ENCODE measurements at places on chromosomes 11 and 22.

- no peak for DNase-seq
Measured at GRCh38 chr22:46047226-46047625, 70.3 kb upstream of the WNT7B start.

DNA sequence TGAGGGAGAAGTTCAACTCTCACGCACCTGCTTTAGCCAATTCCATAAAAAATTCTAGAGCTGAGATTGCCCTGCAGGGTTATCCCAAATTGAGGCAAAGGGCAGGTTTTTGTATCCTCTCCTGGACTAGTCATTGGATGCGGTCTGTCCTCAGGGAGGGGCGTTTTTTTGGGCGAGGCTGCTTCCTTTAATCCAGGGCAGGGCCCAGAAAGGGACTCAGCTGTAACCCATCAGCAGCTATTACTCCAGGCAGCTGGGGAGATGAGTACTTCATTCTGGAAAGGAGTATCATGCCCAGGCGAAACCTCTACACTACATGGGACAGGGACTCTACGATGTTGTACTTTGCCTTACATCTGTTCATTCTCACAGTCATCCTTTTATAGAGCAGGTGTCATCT is 103.3 kb downstream of the SCN3B start:
- no peak for DNase-seq

DNA sequence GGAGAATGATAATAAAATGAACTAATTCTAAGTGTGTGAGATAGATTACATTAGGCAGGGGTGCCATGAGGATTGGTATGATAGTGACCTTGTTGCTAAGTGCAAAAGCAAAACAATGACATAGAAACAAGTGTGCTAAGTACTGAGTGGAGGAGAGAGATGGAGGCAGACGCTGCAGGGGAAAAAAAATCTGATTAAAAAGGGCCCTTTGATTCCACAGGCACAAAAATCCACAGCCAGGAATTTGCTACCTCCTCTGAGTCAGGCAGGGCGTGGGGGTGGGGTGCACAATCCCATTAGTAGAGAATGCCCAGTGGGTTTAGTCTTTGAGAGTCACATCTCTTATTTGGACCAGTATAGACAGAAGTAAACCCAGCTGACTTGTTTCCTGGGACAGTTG is at the start of gene CNTF:
CNTF (plus strand) TSS at position 322 of the 400 bp plus-strand sequence. CDS start 88 bp downstream, outside the sequence.
- no peak for DNase-seq

DNA sequence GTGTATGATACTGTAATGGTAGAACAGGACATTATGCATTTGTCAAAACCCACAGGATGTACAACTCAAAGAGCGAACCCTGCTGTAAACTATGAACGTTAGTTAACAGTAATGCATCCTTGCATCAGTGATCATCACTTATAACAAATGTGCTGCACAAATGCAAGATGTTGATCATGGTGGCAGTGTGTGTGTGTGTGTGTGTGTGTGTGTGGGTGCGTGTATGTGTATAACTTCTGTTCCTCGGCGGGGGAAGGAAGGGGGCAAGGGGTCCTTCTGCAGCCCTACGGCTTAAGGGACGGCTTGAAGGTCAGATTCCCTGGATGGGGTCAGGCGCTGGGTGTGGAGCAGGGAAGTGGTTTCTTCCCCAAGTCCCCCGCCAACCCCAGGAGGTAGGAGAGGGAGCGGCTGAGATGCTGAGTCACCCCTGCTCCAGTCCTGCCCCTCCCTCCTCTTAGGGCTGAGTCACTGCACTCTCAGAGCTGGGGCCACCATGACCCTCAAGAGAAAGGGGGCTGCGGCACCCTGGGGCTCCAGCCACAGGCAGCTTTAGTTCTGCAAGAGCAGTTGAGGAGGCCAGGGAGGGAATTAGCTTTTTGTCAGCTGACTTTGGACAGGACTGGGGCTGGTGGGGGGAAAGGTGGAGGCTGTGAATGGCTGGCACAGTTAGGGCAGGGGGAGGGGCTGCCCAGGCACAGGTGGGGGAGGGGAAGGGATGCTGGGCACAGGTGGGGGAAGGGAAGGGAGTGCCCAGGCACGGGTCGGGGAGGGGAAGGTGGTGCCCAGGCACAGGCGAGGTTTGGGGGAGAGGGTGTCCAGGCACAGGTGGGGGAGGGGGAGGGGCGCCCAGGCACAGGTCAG is 8.8 kb upstream of the CTSD start:
- DNase-seq = no peak

- DNase-seq = no peak
Measured at GRCh38 chr11:86617502-86617901, 54.9 kb downstream of the ME3 start.

- DNase-seq = no peak
Measured at GRCh38 chr11:65221026-65221425, 39.3 kb downstream of the CAPN1 start.

DNA sequence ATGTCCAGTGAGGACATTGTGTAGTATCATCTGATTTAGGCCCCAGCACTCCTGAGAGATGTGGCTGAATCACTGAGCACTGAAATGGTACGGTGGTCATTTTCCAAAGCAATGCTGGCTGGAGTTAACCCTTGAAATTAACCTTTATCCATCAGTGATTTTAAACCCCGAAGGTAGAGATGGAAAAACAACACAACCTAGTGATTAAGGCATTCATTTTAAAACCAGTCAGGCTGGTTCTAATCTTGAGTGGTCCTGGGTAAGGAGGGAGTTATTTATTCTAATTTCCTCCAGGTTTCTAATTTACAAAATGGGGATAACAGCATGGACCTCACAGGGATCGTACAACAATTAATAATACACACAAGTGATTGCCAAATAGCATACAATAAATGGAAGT is 6.6 kb upstream of the CSNK2A3 start:
- DNase-seq = no peak

GRCh38 chr11:107860688-107861087 is 2.1 kb upstream of the SLC35F2 start:
- DNase-seq = no peak

DNA sequence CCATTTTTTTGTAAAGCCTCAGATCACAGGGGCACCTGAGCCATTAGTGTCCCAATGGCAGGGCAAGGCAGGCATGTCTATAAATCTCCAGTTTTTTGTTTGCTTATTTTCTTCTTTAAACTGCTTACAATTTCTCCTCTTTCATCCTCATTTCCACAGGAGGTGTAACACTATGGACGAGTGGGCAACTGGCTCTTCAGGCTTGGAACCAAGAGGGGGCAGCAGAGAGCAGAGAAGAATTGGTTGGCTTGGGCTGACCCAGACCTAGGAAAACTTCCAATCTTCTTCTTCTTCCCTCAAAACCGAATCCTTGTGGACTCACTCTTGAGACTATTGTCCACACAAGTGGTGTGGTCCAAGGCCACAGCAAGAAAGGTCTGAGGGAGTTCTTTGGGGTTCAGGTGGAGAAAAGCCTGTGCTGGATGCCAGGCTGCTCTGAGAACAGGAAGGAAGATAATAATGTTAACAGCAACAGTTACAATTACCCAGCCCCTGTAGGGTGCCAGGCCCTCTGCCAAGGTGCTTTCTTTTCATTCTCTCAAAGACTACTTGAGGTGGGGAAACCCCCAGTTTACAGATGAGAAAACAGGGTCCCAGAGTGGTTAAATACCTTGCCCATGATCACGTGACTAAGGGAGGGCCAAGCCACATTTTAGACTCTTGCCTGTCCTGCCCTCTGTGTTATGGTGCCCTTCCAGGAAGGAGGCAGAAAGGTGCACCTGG is 70.7 kb upstream of the E2F8 start:
- DNase-seq = peak; percentile 85

DNA sequence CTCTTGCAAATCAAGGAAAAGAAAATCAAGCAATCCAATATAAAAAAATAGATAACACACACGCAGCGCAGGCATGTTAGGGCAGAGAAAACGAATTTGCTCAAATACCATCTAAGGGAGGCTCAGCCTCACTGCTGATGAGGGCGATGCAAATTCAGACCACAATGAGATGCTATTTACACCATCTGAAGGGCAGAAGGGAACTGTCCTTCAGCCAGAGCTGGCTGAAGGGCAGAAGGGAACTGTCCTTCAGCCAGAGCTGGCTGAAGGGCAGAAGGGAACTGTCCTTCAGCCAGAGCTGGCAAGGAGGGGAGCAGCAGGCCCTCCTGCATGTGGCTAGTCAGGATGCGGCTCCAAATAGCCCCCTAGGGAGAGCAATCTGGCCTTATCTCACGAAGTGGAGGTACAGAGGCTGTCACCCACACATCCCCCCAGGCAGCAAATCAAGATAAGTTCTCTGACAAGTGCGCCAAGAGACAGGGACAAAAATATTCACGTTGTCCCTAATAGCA is 7.6 kb upstream of the SLC39A13 start:
- no peak for DNase-seq

DNA sequence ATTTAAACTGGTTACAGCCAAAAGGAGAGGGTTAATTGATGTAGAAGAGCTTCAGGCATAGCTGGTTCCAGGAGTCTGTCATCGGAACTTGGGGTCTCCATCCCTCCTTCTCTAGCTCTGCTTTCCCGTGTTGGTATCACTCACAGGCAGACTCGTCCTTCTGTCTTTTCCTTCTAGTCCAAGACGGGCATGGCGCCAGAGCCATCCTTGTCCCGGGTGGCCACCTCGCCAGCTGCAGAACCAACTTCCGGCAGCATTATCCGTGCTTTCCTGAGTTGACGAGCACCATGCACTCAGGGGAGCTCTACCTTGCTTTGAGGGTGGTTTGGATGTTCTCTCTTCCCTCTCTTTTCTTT is 14.7 kb downstream of the LINC01488 start:
- DNase-seq = no peak

GRCh38 chr11:124892146-124892545 is 5.5 kb downstream of the ROBO4 start:
- no peak for DNase-seq

DNA sequence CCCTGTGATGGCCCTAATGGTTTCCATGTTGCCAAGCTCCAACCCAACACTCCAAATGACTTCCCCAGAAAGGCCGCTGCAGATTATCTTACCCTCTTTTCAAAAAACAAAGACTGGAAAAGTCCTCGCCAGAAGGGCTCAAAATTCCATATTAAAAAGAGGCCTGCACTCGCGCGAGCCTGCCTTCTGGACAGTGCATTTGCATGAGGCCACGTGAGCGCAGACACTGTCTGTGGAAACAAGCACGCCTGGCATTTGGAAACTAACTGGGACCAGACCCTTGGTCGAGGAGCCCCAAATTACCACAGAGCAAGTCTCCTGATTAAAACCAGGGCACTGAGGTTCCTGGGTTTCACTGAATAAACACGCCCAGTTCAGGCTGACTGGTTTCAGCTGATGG is 42.9 kb downstream of the ABTB2 start:
- no peak for DNase-seq

DNA sequence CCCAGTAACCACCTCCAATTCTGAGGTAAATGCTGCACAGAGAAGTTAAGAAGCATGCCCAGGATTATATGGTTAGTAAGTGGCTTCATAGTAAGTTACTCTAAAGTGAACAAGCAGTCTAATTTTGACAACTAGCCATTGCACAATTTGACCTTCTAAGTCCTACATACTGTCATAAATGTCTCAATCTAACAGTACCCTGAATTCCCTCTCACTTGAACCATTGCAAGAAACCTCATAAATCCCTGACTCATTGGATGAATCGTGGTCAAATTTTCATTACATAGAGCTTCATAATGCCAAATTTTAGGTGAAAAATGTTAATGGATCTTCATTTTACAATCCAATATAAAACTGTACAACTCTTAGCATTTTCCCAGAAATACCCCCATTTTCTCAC is 217.3 kb upstream of the GRIA4 start:
- no peak for DNase-seq

- DNase-seq = no peak
Measured at GRCh38 chr11:40246983-40247382, 1212.5 kb downstream of the LRRC4C start.

GRCh38 chr11:133576351-133576750 is 44.0 kb upstream of the OPCML start:
- DNase-seq = no peak

DNA sequence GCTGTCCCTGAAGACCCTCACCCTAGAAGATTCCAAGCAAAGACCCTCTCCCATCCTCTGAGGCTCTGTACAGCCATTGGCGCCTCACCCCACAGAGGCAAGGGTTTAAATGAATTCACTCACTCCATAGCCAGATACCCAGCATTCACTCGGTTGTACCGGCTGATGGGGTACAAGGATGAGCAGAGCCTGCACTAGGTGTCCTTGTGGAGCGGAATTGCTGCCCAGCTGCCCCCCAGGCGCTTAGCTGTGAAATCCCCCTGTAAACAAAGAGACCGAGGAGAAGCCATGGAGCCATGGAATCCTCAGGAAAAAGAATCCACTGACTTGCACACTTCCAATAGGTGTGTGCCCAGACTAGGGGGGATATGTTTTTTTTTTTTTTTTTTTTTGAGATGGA is 117.3 kb downstream of the SHANK2 start:
- no peak for DNase-seq

DNA sequence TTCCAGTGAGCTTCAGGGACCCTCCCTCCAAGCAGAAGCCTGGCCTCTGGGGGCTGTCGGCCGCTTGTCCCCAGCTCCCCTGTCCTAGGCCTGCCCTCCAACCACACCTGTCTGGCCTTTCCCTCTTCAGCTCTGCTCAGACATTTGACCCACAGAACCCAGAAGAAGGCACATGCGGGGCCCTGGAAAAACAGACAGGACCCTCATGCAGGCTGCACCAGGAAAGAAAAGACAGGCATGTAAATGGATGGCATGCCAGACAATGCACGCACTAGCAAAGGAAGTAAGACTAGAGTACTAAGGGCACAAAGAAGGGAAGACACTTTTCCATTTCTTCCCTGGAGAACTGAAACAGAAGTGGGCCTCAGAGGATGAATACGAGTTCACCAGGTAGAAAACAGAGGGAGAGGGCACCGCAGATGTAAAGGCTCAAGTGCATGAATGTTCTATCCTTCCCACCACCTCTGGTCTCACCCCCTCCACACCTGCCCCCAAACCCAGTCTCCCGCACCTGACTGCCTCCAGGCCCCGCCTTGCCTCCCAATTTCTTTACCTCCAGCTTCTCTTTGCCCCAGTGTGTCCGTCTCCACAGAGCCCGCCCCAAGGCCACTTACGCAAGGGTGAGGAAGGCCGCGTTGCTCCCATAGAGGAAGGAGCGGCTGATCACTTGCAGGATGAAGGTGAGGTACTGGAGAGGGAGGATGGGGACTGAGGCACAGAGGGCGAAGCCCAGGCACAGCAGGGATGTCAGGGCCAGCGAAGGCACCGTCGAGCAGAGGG is 17.4 kb downstream of the SLC43A3 start:
- DNase-seq = no peak

GRCh38 chr22:32649515-32650200 is 151.8 kb upstream of the TIMP3 start:
- no peak for DNase-seq

GRCh38 chr11:2211113-2211971 is 39.7 kb upstream of the TH start:
- DNase-seq = no peak

All from midbrain (tissue), 1 donor.